ENCODE measurements at places on chromosomes 3 and 15.
A peak's percentile ranks its signal among the peaks of the same experiment; 100 is the strongest.

- DNase-seq, result no peak
Measured at GRCh38 chr3:154764856-154765640, 315.1 kb upstream of the MME start.

- no peak for DNase-seq
Measured at GRCh38 chr3:189625572-189625971, 5.6 kb upstream of the TP63 start.

- no peak for DNase-seq
Measured at GRCh38 chr3:21049334-21050062, 701.5 kb downstream of the ZNF385D start.

DNA sequence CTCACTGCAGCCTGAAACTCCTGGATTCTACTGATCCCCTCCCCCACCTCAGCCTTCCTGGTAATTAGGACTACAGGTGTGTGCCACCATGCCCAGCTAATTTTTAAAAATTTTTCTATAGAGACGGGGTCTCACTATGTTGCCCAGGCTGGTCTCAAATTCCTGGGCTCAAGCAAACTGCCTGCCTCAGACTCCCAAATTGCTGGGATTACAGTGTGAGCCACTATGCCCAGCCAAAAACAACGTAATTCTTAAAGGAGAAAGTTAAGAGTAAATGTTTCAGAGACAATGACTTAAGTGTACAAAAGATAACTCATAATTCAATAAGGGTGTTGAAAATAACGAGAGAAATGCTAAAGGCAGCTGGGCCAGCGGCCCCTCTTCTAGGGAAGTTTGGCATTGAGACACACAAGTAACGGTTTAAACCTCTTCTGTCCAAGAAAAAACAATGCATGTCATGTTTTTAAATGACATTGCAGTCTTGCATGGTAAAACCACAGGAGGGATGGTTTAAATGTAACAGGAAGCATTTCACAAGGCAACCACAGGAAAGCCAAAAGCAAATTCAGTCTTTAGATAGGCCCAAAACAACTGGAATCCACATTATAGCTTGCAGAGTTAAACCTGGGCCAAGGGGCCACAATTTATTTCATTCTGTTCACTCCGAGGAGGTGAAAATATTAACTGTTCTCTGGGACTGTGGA lies 5.1 kb downstream of the PROK2 start:
- no peak for DNase-seq

- no peak for DNase-seq
Measured at GRCh38 chr3:61908382-61908781, 347.0 kb downstream of the PTPRG start.

GRCh38 chr3:8441969-8442559 lies 59.6 kb upstream of the LMCD1 start:
- DNase-seq, result no peak

GRCh38 chr3:187769771-187770170 lies 24.5 kb upstream of the BCL6 start:
- DNase-seq, result no peak

DNA sequence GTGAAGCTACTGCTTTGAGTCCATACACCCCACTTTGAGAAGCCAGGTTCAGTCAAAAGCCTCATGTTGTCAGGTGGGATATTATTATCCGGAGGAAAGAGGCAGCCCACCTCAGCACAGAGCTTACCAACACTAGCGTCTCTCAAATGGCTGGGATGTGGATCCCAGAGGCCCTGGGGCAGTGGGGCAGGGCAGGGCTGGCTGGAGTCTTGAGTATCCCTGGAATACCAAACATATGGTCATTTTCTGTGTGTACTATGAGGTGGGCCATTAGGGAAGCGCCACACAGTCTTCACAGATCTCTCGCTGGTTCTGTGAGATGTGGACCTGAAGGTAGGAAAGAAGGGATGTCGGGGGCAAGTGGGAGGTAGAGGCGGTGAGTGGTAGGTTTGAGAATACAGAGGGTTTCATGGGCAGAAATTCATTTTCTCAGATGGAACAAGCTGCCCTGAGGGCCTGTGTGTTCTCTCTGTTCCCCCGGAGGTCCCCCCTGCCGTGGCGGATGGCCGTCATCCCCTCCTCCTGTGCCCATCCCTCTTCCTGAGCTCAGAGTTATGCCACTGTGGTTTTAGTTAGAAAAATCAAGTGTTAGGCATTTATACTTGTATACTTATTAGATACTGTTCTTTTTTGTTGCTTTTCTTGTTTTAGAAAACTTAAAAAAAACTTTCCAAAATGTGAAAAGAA lies 66.4 kb downstream of the USP13 start:
- DNase-seq, result no peak

DNA sequence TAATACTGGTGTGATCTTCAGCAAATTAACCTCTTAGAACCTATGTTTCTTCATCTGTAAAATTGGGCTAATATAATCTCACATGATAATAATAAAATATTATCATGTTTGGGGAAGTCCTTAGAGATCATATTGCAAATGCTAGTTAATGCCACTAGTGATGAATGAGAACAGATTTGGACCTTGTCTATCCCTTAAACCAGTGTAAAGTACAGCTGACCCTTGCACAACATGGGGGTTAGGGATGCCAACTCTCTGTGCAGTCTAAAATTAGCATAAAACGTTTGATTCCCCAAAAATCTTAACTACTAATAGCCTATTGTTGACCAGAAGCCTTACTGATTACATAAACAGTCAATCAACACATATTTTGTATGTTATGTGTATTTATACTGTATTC lies 141.2 kb downstream of the B3GALNT1 start:
- DNase-seq, result no peak

GRCh38 chr15:20645956-20646355 lies 104.4 kb upstream of the GOLGA6L6 start:
- peak; percentile 31 for DNase-seq

GRCh38 chr3:46712191-46713049 lies 5.2 kb downstream of the PRSS50 start:
- DNase-seq, result no peak

DNA sequence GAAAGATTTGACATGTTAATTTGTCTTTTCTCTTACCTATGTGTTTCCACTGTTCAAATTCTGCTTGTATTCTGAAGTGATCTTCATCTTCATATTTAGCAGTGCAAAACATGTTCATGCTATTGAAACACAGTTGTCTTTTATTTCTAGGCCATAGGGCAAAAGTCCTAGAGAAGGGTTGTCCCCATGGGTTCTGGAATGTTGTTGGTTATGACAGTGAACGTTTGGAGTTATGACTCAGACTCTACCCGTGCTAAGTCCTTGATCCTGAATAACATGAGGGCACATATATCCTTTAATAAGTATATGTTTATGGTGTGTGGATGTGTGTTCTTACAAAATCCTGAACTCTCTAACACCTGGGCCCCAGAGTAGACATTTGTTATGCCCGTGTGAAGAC lies 23.0 kb upstream of the ARPP21 start:
- no peak for DNase-seq

DNA sequence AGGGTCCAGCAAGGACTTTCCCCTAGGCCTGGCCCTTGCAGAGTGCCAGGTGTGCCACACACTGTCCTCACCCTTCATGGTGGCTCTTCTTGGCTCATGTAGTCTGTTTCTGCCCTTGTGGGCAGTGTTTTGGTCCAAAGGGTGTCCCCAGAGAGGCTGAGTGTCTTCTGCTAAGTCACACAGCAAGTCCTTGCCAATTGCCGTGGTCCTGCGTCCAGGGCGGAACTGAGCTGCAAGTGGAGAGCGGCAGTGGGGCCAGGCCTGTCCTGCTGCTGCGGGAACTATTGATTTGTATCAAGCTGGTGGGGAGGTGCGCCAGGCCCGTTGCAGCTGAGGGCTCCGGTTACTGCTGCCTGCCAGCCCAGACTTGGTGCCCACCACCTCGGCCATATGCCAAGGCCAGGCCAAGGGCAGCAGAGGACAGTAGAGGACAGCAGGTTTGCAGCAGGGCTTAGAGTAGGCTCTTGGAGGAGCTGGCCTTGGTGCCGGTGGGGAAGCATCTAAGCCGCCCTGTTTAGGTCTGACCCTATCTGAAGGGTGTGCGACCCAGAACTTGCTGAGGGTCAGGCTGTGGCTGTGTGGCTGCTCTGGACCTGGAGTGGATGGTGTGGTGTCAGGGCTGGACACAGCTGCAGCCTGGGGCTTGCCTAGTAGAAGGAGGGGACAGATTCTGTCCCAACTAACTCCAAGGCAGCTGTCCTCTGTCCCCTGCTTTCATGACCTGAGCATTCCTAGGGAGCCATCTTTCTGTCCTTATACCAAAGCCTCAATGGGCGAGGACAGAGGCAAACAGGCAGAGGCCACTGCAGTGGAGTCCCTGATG lies 4.5 kb downstream of the AMIGO3 start:
- DNase-seq, result no peak

DNA sequence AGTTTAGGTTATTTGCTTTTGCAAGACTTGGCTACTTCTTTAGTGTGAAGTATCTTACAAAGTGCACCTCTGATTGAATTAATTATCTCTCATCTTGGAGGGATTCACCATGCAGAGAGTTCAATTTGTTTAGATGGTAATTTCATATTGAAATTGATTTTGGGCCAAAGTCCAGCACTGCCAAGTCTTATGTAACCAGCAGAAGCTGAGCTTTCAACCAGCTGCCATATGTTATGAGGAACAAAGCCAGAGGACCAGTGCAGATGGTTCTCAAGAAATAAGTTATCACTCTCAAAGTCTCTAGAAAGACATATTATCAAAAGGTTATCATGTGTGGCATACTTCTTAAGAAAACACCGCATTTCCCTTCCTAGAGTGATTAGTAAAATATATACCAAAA lies 29.0 kb downstream of the ABHD6 start:
- DNase-seq, result no peak

- DNase-seq, result peak; percentile 69
Measured at GRCh38 chr15:82045179-82045891, 483 bp downstream of the MEX3B start.

DNA sequence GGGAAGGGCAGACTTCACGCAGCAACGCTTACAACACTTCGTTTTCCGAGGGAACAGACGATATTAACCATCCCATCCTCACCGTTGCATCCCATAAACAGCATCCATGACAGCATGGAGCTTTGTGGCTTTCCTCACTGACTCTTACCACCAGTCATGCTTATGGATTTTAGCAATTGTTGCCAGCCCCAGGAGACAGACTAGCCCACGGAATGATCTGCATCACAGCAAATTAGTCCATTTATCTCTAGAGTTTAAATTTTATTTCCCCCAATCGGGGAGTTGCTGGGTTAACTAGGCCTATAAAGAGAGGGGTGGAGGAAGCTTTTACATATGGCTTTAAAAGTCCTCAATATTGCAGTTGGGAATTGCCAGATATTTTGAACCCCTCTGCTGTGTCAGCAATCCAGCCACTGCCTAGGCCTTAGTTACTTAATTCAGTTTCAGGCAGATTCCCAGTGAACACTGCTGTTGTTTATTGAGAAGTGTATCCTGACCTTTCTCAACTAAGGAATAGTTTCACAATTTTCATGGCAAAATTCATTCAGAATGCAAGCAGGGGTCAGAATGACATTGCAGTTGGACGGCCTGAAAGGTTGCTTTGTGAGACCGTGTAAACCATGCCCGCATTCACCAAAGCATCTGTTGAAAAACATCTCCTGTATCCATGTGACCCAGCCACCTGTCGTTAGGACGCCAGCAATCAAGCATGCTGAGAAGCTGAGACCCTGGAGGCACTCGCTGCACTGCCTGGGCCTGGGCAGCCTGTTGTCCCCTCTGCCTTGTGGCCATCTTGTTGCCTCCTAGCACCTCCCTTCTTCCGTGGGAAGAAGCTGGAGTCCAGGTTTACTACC lies 397.4 kb upstream of the TPM1 start:
- DNase-seq, result no peak

DNA sequence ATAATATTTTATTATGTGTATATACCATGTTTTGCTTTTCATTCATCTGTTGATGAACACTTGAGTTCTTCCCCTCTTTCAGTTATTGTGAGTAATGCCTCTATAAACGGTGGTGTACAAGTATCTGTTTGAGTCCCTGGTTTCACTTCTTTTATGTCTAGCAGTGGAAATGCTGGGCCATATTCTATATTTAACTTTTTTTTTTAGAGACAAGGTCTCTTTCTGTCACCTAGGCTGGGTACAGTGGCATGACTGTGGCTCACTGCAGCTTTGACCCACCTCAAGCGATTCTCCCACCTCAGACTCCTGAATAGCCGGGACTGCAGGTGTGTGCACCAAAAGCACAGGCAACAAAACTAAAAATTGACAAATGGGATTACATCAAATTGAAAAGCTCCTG lies 19.9 kb downstream of the GOLM2 start:
- no peak for DNase-seq

DNA sequence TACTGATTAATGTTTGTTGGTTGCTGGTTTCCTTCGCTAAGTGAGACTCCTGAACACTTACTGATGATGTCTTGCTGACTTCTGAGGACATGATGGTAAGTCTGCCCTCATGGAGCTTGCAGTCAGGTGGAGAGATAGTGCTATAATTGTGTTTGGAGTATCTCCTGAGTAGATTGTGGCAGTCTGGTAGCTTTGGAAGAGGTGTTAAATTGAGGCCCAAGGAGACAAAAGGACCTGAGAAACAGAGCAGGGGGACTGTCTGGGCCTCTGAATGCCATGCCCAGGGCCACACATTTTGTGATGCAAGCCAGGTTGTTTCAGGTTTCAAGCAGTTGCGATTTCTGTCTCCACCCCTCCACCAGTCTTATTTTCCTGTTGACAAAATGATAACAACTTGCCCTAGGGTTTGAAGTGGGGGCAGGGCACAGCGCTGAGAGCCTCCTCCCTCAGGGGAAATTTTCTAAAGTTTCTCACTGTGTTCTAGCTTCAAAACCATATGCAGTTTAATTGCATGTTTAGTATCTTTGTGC lies 16.7 kb downstream of the SMAD3 start:
- DNase-seq, result no peak

DNA sequence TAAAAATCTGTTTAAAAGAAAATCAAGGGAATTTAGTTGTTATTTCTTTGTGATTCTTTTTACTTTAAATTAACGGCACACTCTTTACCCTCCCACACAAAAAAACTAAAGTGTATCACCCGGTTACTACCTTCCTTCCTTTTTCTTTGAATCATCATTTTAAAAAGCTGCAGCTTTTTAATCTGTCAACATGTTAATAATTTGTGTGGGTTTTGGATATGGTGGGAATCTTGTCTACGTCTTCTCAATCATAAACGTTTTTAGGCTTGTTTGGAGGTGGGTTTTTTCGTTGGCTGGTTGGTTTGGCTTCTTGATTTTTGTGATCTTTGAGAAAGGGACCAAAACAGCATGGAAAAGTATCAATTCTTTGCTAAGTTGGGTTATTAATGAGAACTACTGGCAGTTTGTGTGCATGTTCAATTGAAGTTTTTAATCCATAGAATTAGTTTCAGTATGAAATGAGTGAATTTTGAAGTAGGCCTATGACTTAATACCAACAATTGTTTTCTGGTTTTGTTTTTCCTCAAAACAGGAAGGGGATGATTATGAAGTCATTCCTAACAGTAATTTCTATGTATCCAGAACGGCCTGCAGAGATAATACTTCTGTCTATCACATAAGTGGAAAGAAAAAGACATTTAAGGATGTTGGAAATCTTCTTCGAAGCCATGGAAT lies 4.5 kb downstream of the SMC4 start:
- no peak for DNase-seq

DNA sequence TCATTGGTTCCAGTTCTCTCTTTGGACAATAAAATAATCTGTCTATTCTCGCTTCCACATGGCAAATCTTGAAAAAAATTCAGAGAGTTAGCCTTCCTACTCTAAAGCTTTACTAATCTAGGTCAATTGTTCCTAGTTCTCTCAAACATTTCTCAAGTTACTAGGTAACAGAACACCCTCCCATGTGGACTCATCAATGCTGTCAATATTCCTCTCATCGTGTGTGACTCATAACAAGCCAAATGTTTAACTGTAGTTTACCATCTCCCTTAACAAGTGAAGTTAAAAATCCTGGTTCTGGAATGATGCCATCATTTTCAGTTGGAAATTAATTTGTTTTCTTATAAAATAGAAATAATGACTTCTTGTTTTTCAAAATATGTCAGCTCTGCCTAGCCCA lies 438.6 kb downstream of the ROBO1 start:
- DNase-seq, result no peak

Data from left ventricle myocardium superior (tissue), 1 donor.